ENCODE measurements at places on chromosomes 5 and 9.

DNA sequence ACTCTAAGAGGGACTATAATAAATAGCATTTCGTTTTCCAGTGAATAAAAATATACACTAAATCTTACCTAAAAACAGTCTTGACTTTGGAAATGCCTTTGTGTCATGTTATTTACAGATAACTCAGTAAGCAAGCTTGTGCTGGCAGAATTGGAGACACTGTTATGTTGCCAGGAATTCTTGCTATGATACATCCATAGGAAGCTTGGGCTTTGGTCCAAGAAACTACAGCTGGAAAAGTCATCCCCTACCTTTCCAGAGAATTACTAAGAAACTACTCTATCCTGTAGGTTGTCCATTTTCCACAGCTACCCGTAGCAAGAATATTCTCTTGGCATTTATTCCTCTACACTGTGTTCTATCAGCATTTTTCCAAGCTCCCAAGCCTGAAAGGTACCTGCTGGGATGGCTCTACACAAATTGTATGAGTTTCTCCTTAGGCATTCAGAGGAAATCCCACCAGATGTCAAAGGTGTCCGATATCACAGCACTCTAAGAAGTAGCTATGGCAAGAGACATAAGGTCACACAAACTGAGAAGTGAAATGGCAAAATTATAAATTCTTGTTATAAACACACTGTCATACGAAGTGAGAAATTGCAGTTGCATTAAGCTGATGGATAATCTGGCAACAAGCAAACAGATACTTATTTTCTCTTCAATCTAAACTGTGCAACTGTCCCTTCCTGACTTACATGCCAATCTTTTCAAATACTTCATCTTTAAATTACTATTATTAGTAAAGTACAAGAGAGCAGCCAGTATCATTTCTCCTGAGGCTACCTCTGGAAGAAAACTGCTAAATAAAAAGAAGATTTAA is 68.5 kb downstream of the MCTP1 start:
- no peak for DNase-seq

GRCh38 chr5:56070851-56071465 is 76.2 kb upstream of the IL6ST start:
- DNase-seq: no peak

- DNase-seq: no peak
Observed at GRCh38 chr5:179055436-179055835, 4.7 kb upstream of the ZNF354C start.

- no peak for DNase-seq
Observed at GRCh38 chr5:44842496-44843282, 33.9 kb downstream of the MRPS30 start.
